ENCODE measurements at places on chromosomes 12 and 14.

GRCh38 chr12:105025890-105026289 lies 39.8 kb downstream of the NOPCHAP1 start:
- DNase-seq, result no peak

DNA sequence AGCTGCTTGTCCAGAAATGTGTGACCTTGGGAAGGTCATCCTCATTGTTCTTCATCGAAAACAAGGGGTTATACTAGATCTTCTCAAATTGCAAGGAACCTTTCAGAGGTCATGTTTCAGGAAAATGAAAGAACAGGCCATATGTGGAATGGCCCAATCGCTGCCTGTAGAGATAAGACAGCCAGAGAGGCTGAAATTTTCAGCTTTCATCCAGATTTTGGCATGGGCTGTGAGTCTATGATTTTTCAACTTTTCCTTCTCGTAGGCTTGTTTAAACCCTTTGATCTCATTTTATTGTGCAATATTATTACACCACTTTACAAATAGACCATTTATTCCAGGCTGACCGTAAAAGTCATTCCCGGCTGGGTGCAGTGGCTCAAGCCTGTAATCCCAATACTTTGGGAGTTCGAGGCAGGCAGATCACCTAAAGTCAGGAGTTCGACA lies 17.1 kb upstream of the ATXN2 start:
- no peak for DNase-seq

- no peak for DNase-seq
These were observed 19.0 kb downstream of the KCTD10 start for GRCh38 chr12:109458086-109458485.

DNA sequence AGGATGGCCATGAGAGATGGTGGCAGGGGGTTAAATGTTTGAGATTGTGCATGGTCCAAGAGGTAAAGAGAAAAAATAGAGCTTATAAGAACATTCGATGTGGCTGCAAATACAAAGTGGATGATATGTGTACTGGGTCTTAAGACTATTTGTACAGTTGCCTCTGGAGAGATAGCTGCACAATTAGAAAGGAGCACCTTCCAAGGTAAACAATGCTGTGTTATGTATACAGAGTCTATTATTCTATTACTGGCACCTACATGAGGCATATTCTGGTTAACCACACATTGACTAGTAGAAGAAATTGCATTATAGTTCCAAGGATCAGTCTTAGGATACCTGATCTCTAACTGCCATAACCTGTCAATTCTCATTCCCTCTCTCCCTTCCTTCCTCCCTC lies 238.0 kb upstream of the FOXN3 start:
- DNase-seq, result no peak

DNA sequence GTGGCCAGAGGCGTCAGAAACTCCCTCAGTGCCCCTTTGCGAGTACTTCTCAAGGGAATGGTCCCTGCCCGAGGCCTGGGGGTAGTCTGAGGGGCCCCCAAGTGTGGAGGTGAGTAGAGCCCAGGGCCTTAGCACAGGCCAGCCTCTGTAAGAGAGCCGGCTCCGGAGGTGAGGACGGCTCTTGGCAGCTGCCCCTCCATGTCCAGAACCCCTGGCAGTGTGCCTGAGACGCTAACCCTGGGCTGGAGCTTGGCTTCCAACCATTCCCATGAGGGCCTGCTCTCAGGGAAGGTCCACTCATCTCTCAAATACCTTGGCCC lies 61.7 kb downstream of the PRMT8 start:
- no peak for DNase-seq
